ENCODE measurements at places on chromosomes 13 and 19.
A peak's percentile ranks its signal among the peaks of the same experiment; 100 is the strongest.

- peak; percentile 21 for DNase-seq
Measured at GRCh38 chr13:40552895-40553294, 113.5 kb downstream of the FOXO1 start.

DNA sequence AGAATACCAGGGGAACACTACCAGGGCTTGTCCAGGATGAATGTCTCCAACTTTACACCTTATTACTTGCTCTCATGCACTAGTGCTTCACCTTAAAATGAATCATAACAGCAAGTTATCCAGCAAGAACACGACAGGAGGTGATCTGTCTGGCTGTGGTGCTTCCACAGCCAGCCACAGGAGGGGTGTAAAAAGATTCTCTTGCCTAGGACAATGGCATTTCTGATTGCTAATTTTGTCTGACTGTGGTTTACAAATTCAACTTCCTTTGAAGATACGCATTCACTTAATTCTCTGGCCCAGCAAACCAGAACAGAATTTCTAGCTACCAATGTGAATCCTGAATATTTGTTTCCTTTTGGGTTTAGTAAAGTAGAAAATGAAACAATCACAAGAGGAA is 23.1 kb upstream of the COG3 start:
- DNase-seq = no peak

DNA sequence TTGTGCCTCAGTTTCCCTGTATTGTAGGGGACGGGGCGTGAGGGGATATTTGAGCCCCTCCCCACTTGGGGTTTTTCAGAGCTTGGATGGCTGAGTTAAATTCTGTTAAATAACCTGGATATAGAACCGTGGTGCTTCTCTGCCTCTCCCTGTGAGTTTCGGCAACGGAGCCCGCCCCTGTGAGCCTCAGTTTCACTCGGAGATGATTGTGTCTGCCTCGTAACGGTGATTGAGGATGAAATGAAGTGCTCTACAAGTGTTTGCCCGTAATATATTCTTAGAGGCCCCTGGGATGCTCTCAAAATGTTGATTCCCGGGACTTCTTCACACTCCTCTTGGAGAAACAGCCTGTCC is 509 bp downstream of the KXD1 start:
- DNase-seq = no peak

- peak; percentile 33 for DNase-seq
Measured at GRCh38 chr13:111177081-111177711, 62.1 kb downstream of the ARHGEF7 start.

- DNase-seq = no peak
Measured at GRCh38 chr13:46817095-46817494, 20.1 kb upstream of the ESD start.

- no peak for DNase-seq
Measured at GRCh38 chr13:53683608-53684007, 655.0 kb downstream of the OLFM4 start.

GRCh38 chr13:29918845-29919244 is 68.4 kb upstream of the UBL3 start:
- DNase-seq = no peak

DNA sequence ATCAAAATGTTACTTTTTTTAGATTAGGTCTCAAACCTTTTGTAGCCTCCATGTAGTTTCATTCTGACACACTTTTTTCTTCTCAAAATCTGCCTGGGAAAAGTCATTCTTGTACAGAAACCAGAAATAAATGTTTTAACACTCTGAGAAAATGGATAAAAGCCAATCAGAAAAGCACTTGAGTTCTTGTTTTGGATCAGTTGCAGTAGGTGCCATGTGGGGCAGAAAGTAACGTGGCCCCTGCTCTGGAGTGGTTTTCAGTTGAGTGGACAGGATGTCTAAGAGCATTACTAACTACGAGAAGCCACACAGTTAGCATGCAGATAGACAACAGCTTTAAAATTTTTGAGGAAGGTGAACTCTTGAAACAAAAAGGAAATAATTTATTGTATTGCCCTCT is 19.1 kb downstream of the GPR183 start:
- peak; percentile 10 for DNase-seq

- no peak for DNase-seq
Measured at GRCh38 chr19:53657778-53658177, 26.0 kb downstream of the DPRX start.

DNA sequence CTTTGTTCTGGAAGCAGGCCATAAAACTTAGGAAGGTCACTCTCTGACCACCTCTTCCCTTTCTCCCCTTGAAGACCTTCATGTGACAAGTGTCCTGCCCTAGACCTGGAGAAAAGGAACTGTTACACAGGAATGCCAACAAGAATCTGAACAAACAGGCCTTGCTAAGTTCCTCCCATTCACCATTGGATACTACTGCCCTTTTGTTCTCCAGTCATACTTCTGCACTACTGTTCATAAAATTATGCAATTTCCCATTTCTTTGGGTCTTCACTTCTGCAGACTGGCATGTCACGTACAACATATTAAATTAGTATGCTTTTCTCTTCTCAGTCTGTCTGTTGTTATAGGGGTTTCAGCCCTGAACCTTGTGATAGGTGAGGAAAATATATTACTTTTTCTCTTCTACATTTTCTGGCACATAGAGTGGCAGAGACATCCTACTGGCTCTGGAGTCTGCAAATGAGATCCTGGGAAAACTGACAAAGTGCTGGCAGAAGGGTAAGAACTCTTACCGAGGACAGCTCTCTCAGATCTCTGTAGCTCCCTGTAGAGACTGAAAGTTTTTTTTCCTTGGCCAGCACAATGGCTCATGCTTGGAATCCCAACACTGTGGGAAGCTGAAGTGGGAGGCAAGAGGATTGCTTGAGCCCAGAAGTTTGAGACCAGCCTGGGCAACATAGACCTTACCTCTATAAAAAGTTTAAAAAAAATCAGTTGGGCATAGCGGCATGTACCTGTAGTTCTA is 87.6 kb upstream of the SPRY2 start:
- DNase-seq = no peak

DNA sequence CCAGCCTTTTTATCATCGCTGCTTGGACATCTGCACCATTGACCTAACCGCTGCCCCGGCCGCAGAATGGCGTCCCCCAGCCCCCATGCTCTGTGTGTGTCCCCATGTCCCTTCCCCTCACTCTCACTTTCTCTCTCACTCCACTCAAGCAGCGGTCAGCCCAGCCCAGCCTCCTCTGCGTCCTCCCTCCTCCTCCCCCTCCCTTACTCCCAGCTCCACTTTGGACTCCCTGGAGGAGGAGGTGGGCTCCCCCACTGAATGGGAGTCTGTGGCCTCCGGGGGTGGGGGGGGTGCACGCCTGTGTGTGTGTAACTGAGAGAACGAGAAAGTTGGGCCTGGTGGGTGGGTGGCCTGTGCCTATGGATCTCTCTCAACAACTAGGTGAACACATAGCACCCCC is 2.2 kb downstream of the MAP2K7 start:
- DNase-seq = no peak

Measured in NCI-H2171 treated with DMSO at 0.1 percent for 48 hours (cell line).